ENCODE measurements at places on chromosomes 6 and 20.

DNA sequence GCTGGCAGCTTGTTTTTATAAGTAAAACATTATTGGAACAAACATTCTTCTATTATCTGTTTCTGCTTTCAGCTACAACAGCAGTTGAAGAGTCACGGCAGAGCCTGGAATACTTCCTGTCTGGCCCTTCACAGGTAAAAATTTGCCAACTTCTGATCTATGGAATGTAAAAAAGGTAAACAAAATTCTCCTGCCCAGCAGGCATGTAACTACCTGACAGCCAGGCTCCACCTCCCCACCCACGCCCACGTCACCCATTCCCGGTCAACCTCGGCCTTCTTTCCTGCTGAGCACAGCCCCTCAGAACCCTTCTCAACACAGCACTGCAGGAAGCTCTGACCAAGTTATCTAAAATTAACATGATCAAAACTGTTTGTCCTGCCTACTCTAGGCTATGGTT is 166.0 kb downstream of the DLL1 start:
- DNase-seq = no peak

DNA sequence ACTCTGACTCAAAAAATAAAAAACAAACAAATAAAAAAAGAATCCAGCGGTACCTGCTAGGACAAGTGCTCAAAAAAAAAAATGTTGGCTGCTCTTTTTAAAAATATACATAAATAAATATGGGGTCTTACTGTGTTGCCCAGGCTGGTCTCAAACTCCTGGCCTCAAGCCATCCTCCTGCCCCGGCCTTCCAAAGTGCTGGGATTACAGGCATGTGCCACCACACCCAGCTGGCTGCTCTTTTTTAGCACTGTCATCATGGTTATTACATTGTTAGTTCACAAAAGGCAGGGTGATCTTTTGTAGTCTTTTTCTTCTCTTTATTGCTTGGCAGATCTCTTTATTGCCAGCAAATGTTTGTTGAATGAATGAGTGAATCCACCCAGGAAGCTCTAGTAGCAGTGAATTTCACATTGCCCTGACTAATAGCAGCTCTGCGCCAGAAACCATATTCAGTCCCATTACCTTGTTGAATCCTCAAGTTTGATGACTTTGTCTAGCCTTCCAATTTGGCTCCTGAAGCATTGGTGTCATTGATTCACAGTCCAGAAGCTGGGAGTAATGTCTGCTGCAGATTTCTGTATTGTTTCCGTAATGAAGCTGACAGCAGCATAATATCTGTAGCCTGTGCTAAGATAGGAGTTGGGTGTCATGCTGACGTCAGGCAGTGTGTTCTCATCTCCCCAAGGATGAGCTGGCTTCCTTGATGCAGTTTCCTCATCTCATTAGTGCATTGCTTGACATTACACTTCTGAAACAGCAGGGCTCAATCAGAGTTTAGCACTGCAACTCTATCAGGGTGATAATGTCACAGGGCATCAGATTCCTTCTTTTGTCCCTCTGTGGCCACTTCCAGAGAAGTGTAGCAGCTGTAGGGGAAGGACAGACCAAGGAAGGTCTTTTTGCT is 84.9 kb upstream of the TGM3 start:
- DNase-seq = no peak

DNA sequence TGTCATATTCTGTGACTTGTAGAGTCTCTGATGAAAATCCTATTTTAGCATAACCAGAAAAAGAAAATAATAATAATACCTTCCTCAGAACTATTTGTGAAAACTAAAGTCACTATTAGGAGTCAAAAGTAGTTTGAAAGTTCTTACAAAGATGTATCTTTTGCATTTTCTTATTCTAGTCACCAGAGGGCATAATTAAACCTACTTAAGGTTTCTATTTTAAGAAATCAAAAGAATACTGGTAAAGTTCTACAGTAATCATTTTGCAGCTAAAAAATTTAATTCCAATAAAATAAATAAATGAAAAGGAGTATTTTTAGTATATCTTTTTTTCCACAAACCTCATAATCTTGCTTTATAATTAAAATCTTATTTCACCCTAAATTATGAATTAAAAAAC is 28.0 kb upstream of the MCM9 start:
- DNase-seq = no peak

DNA sequence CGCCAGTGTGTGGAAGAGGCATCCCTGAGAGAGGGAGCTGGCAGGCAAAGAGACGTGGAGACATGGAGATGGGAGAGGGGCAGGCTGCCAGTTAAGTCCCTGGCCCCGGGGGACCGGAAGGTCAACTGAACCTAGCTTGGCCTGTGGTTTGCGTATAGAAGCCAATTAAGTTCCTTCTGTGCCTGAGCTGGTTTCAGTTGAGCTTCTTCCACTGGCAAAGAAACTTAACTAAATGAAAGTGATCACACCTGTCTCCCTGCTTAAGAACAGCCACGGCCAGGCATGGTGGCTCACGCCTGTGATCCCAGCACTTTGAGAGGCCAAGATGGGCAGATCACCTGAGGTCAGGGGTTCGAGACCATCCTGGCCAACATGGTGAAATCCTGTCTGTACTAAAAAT is 26.7 kb upstream of the NNAT start:
- DNase-seq = no peak

- DNase-seq = no peak
Measured at GRCh38 chr6:3526962-3527650, 70.3 kb upstream of the SLC22A23 start.

DNA sequence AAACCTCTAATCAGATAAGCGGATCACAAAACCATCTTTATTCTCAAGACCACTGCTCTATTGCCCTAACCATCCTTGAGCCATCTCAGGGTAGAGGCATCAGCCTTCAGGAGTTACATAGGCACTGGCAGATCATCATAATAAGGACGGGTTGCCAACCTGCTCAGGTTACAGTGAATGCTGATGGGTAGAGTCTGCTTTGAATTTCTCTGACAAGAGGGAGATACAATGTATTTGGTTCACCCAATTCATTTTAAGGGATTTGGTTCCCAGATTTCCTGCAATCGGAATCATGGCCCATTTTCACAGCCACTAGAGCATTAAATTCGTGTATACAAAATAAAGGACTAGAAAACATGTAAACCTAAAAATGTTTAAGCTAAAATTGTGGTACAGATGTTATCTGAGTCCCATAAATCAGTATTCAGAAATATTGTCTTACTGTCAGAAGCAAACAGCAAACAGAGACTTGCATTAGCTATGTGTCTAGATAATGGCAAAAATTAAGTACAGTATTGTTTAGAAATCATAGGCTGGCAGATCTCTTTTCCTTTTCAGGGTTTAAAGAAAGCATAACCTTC is 41.9 kb upstream of the TMEM170B start:
- DNase-seq = no peak

DNA sequence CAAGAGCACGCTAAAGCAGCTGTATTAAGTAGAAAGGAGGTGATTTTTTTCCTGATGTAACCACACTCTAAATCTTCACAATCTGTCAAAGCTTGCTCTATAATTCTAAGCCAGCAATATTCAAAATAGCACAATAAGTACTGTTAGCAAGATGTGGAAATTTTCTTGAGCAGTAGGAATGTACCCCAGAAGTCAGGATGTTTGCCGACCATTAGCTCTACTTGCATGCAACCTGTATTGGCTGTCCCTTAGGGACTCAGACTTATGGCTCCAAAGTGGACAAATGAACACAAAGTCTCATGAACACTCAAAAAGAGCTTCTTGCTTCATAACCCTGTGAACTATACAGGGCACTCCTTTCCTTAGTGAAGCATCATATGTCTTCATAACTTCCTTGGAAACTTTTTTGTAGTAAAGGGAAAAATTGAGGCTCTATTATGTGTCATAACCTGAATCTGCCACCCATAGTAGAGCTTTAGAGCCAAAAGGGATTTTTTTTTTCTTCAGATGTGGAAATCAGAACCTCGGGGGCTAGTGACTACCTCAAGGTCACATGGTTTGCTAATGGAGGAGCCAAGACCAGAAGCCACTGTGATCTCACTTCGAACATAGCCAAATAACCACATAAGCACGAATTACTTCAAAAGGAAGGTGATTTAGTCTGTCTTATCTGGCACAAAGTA is 54.5 kb downstream of the ADGRG6 start:
- DNase-seq = no peak

- DNase-seq = no peak
Measured at GRCh38 chr6:5334341-5334740, 73.0 kb downstream of the FARS2 start.

DNA sequence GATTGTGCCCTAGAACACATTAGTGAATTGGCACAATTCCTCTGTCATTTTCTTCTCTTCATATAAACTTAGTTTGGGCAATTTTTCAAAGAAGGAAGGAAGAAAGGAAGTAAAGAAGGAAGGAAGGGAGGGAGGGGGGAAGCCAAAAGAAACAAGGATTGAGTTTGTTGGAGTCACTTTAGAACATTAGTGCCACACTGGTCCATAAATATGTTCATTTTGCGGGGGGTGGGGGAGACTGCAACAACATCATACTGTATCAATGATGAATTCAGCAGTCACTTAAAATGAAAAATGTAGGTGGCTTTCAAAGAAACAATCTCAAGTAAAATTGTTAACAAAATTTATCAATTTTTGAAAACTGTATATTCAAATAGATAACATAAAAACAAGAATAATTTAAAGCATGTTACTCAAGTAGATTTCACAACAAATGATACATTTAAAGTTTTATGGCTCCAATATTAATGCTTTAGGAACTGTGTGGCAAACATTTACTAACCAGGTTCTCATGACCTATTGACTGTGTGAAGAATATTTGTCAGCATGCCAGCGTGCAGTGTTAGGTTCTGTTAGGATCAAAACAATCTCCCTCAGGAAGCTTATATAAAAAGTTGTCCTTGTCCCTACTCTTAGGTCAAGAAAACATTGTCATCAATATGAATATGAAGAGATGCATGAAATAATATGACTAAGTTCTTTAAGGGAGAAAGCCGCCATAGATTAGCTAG is 208.1 kb upstream of the AGPAT4 start:
- no peak for DNase-seq

Measured in NCI-H1105 (cell line).